Fibroblast of skin of left quadriceps (primary cell): ENCODE measurements at places on chromosomes 1 and 21.

GRCh38 chr1:195608883-195609282 lies 999.4 kb downstream of the KCNT2 start:
- no peak for DNase-seq

DNA sequence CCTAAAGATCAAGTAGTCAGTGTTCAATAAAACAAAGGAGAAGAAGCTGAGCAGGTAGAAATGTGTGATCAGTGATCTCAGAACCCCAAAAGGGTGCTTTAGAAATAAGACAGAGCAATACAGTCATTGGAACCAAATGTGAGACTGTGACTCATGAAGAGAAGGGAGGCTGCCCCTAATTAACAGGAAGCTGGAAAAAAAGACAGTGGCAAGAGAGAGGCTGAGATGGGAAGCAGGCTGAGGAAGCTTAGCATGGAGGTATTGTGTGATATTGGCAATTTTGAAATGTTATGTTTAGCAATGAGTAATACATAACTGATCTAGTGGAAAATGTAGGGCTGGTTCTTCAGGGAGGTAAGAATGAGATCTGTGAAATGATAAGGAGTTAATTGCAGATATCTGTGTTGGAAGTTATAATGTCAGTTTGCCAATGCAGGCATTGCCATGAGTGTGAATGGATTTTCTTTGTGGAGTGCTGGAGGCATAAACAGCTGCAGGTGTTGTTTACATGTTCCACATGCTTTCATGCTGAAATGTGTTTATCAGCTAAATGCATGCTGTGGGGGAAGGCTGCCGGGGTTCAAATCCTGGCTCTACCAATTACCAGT lies 90.6 kb upstream of the CACNA1E start:
- DNase-seq, result no peak

GRCh38 chr1:48560577-48560976 lies 88.6 kb upstream of the SPATA6 start:
- DNase-seq, result no peak

DNA sequence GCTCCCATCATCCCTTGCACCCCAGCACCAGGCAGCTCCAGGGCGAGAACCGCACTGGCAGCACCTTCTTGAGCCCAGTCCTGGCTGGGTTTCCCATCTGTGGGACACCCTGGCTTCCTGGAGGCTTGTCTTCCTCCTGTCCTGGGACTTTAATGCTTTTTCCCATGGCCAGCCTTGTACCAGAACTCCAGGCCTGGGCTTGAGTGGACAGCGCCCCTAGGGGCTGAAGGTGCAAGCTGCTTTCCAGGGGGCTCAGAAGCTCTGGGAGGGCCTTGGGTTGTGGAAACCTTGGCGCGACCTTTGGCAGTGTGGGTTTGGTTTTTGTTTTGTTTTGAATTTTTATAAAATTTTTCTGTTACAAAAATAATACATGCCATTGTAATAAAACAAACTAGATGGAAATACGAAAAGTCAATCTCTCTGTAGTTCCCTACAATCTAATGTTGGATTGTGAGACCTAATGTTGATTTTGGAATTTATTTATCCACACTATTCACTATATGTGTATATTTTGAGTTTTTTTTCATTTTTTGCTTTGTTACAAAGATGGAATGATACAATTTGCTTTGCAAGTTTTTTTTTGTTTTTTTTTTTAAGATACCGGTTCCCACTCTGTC lies 33.8 kb upstream of the RPL11 start:
- no peak for DNase-seq

- no peak for DNase-seq
Measured at GRCh38 chr1:36739703-36740289, 257.1 kb upstream of the CSF3R start.

GRCh38 chr1:79109445-79109844 lies 102.9 kb upstream of the ADGRL4 start:
- no peak for DNase-seq

GRCh38 chr1:55712148-55712547 lies 497.0 kb upstream of the USP24 start:
- DNase-seq, result no peak

DNA sequence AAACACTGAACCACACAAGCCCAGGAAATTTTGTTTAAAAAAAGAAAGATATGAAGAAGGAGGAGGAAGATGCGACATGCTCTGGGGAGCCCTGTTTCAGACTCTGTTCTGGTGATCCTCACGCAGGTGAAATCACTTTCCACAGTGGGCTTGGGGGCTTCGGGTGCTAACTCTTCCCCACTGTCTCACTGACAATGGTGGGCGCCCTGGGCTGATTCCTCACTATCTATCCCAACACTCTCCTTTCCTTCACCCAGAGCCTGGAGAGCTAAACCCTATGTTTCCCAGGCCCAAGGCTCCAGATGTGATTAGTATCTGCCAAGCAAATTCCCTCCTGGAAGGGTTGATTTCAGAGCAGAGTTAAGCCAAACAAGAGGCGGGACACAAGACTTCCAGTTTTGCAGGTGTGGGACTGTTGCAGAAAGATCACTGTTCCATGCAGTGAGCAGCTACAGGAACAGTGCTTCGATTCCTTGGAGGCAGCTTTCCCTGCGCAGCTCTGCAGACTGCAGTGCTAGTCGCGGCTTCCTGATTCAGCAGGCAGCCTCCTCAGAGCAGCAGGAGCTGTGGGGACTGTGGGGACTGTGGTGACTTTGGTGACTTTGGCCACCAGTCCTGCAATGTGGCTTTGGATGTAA lies 168.3 kb downstream of the RHOU start:
- no peak for DNase-seq

- no peak for DNase-seq
Measured at GRCh38 chr1:192284927-192285326, 31.9 kb upstream of the RGS21 start.

GRCh38 chr1:160045653-160046052 lies 13.9 kb upstream of the PIGM start:
- no peak for DNase-seq

GRCh38 chr21:34790834-34791233 lies 122.0 kb downstream of the CLIC6 start:
- DNase-seq, result no peak

- no peak for DNase-seq
Measured at GRCh38 chr1:44609412-44609767, 64.9 kb downstream of the TMEM53 start.

DNA sequence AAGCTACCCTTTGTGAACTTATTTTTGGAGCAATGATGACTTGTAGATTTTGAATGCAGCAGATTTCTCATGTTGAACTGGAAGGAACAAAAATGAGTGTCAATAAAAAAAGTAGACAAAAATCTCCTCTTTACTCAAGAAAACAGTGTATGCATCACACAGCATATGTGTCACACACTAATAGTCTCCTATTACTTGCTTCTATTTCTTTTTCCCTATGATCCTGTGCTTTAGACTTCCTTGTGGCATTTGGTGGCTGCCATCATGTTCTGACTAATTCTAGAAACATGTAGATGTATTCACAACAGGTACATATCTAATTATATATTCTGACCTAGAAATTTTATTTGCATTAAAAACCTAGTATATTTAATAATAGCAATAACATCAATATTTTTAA lies 14.3 kb downstream of the RC3H1 start:
- DNase-seq, result no peak

GRCh38 chr1:77406661-77407060 lies 124.8 kb downstream of the AK5 start:
- no peak for DNase-seq

GRCh38 chr21:35198982-35199732 lies 150.1 kb upstream of the RUNX1 start:
- DNase-seq, result no peak

GRCh38 chr1:217526636-217527035 lies 104.3 kb downstream of the GPATCH2 start:
- no peak for DNase-seq

DNA sequence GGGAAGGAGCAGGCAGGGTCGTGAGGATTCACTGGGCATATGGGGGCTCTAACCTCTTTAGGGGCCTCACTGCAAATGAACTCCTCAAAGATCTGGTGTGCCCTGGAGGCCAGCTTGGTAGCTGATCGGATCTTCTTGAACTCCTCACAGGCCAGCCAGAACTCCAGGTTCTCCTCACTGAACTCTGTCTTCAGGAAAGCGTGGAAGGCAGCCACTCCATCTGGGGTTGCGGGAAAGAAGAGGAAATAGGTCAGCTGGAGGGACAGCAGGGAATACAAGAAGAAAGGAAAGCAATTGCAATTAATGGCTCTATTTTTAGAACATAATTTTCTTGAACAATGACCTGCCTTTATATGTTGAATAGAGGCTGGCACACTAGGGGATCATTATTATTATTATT lies 2.3 kb downstream of the RGS16 start:
- no peak for DNase-seq

DNA sequence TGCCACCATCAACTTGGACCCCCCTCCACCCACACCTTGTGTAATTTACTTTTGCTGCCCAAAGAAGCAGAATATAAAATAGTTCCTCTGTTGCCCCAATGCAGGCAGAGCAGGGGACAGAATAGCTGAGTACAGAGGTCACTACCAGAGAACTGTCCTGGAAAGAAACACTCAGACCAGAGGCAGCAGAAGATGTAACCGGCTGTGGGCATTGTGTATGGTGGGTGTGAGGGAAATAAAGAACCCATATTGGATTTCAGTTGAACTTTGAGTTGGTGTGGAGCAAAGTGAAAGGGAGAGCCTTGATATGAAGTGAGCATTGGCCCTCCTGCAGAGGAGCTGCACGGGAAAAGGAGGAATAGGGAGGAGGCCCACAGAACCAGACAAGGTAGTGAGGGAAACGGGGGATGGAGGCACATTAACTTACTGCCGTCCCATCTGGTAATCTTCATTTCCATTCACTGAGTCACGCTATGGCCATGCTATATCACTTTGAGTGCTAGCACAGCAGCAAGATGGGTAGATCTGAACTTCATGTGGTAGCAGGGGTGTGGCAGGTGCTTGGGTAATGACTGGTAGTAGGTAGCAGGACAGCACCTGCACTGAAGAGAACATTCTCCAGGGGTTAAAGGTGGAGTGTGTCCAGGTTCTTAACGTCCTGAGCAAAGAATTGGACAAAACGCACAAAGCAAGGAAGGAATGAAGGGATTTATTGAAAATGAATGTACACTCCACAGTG lies 56.3 kb upstream of the FBXO28 start:
- DNase-seq, result no peak

DNA sequence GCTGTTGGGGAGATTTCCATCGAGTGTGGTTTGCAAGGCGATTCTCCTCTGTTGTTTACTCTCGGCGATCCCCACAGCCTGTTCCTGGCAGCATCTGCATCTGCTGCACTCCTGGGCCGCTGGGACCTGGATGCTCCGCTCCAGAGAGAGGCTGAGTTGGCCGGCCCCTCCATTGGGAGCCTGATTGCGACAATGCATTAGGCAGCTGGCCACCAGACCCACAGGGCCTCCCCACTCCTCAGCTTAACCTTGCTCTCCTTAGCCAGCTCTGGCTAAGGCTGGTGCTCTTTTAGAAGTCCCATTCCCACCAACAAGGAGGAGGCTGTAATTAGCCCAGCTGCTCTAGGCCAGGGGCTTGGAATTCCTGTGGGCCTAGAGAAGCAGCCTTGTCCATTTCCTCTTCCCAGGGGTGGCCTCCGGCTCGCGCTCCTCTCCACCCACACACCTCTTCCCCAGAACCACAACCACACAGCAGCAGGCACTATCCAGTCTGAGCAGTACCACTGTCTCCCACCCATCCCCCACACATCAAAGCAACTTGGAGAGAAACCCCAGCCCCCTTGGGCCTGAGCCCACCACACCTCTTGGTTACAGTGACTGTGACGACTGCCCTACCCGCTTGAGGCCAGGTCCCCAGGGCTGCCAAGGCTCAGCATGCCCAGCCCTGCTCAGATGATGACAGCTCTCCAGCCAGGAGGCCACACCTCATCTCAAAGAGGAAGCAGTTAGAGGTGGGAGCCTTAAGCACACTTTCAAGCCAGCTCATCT lies 193.8 kb upstream of the EDN2 start:
- DNase-seq, result peak; percentile 67

DNA sequence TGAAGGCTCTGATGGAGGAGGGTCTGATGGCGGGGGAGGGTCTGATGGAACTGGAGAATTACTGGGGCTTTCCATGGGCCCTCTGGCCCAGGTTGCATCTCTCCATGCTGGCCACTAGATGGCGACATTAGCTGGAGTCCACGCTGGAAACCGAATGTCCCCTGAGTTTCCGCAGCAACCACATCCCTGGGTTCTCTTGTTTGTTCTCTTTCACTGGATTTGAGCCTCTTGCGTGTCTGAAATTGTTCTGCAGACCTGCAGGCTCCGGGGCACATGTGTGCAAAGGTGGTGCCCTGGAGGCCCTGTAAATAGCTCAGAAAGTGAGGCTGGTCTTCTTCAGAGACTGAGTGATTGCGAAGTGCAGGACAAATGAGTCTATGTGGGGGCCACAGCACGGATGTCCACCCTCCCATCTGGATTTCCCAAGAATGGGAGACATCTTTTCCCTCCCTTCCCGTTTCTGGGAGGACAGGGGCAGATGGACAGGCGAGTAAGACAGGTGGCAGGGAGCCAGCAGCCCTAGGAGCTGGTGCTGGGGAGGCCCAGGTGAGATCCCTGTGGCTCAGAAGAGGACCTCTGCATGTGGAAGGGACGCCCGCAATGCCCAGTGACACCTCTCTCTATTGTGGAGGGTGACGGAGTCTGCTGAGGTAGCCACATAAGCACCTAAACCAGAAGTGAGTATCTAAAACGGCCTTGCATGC lies 73.2 kb upstream of the ABCG1 start:
- peak; percentile 27 for DNase-seq

DNA sequence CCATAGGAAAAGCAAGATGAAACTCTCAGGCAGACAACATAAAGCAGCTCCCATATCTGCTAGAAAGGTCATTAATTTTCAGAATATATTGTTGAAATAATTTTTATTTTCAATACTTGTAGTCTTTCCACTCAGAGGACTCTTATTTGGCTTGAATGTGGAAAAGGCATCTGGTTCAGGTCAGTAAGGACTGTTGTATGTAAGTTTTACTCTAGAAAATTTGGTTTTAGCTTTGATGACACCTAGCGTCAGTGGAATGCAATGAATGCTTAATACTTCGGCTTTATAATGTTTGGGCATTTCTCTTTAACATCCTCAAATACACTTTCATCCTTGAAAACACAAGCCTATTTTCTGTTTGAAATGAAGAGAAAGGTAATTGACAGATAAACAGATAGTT lies 63.3 kb downstream of the LRRC40 start:
- DNase-seq, result peak; percentile 11
